ENCODE measurements at places on chromosomes 16 and 17. TPM values are rescaled to one million over a fixed set of nuclear protein-coding genes. Genes with fewer than 3 reads are reported as not detected.

Gene TK1
- polyA plus RNA-seq = 175 TPM

Gene TEKT1
- polyA plus RNA-seq = not detected

Gene KRTAP2-1
- not detected for polyA plus RNA-seq

Gene KRTAP4-4
- polyA plus RNA-seq = not detected

Gene PHOSPHO1
- 0.84 TPM for polyA plus RNA-seq

Gene KCNJ18
- polyA plus RNA-seq = not detected

Gene WNT9B
- not detected for polyA plus RNA-seq

Gene EFCAB13
- 6.3 TPM for polyA plus RNA-seq

Gene EPOP
- polyA plus RNA-seq = 1.6 TPM

Gene CDH16
- not detected for polyA plus RNA-seq

Gene RAD51D
- 24.4 TPM for polyA plus RNA-seq

Gene BAIAP3
- polyA plus RNA-seq = 0.31 TPM

Gene HNF1B
- polyA plus RNA-seq = 1.5 TPM

Gene CX3CL1
- polyA plus RNA-seq = 0.16 TPM

Gene ADAP2
- polyA plus RNA-seq = 2.6 TPM

Gene TMEM100
- polyA plus RNA-seq = not detected

Gene DPEP3
- not detected for polyA plus RNA-seq

Data from GM12878 (cell line).